Left renal pelvis (tissue), 4 donors: ENCODE measurements at places on chromosomes 3 and 15. TPM values are rescaled to one million over a fixed set of nuclear protein-coding genes. Genes with fewer than 3 reads are reported as not detected.

- DNase-seq = no peak
These were observed 32.0 kb downstream of the ADAMTSL3 start for GRCh38 chr15:83685916-83686332.

DNA sequence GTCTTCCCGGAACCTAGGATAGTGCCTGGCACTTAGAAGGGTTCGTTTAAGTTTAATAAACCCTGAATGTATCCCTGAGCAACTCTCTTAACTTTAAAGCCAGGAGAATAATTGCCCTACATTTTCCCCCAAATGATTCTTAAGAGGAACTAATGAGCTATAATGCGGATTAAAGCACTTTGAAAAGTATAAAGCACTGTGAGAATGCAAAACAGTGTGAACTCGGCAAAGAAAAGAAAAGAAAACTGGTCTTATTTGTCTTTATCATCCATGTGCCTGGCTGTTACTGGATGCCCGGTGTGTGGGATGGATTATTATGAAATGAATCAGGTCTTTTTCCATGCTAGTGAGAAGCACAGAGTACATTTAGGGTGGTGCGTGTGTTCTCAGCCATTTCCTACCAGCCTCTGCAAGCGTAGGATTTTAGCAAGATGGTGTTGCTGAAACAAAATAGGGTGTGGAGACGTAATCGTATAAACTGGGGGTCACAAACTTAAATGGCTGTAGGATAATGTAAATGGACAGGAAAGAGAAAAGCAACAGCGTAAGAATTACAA lies 983 bp downstream of the KBTBD12 start:
- no peak for DNase-seq

- no peak for DNase-seq
These were observed 36.0 kb downstream of the FOXP1 start for GRCh38 chr3:71547249-71548198.

GRCh38 chr3:77048186-77048585 lies 8.3 kb downstream of the ROBO2 start:
- DNase-seq = no peak

GRCh38 chr3:122890077-122890719 lies 95.3 kb downstream of the SLC49A4 start:
- DNase-seq = no peak

- DNase-seq = no peak
These were observed 661 bp upstream of the PARP14 start for GRCh38 chr3:122679882-122680474.

GRCh38 chr3:148238421-148238821 lies 459.3 kb upstream of the AGTR1 start:
- no peak for DNase-seq

DNA sequence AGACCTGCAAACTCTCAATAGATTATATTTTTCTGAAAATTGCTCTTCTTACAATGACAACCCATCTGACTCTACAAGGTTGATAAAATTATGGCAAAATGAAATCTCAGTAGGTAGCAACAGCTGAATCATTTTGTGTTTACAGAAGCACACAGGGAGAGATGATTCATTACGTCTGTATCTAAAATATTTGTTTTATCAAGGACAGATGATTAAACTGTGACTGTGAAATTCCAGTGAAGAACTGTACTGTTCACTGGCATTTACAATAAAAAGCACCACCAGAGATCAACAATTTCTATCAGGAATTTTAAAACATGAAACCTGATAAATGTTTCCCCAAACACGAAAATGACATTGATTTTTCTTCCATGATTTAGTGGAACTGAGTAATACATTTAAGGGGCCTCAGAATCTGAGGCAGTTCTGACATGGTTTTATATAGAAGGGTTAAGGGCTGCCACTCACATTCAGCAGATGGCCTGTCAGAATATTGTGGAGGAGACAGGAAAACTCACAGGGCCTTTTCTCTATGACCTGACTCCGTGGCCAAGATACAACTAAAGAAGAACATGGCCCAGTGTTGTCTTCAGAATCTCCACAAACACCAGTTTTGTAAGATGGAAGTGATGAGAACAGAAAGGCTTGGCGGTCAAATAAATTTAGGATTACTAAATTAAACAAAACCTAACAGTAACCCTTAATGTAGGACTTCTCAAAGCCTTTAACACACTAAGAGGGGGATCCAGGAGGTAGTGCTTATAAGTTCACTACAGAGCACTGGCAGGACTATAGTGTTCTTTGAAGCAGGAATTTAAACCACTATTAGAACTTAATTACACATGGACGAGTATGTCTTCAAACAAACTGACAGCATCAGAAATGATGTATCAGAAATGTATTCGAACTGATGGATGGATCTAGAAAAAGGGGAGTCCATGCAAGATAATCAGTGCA lies 25.9 kb downstream of the RAD18 start:
- no peak for DNase-seq

DNA sequence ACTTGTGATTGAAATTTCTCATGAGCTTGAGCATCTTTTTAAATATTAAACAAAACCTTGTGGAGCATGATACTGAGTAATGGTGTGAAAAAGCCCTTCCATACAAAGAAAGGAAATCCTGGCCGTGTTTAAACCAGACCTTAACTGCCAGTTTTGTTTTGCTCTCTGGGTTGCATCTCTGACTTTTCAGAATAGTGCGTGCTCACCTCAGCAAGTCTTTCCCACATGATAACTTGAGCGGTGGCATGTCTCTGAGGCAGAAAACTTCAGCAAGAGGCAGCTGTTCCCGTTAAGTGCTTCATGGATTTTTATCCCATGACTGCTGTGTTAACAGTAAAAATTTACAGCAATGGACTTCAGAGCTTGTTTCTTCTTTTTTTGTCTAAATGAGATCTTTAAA lies 393.3 kb downstream of the FEZF2 start:
- DNase-seq = peak; percentile 2

- no peak for DNase-seq
These were observed 173.1 kb upstream of the CDIN1 start for GRCh38 chr15:36406366-36406765.

DNA sequence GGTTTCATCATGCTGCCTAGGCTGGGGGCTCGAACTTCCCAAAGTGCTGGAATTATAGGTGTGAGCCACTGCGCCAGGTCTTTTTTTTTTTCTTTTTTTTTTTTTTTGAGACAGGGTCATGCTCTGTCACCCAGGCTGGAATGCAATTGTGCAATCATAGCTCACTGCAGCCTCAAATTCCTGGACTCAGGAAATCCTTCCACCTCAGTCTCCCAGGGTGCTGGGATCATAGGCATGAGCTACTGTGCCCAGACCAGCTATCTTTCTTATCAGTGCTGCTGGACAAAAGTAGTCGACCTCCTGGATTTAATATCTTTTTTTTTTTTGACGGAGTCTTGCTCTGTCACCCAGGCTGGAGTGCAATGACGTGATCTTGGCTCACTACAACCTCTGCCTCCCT lies 60.8 kb downstream of the TFDP2 start:
- DNase-seq = no peak

GRCh38 chr3:48518069-48518468 lies 14.1 kb upstream of the SHISA5 start:
- DNase-seq = no peak

GRCh38 chr3:4568841-4569240 lies 75.7 kb downstream of the ITPR1 start:
- no peak for DNase-seq

Gene ZNF385D
- 18.0 TPM for polyA plus RNA-seq

Gene RARB
- 136 TPM for polyA plus RNA-seq

Gene LRRC49
- 23.1 TPM for polyA plus RNA-seq

Gene GCHFR
- polyA plus RNA-seq = 6.9 TPM

Gene BBX
- polyA plus RNA-seq = 57.8 TPM
